ENCODE measurements at places on chromosomes 3 and 15.

GRCh38 chr3:194766845-194767244 lies 81.2 kb downstream of the FAM43A start:
- DNase-seq, result no peak

- no peak for DNase-seq
Measured at GRCh38 chr3:88987776-88988175, 119.6 kb upstream of the EPHA3 start.

GRCh38 chr3:119302697-119303551 lies 8.7 kb downstream of the ARHGAP31 start:
- DNase-seq, result no peak

DNA sequence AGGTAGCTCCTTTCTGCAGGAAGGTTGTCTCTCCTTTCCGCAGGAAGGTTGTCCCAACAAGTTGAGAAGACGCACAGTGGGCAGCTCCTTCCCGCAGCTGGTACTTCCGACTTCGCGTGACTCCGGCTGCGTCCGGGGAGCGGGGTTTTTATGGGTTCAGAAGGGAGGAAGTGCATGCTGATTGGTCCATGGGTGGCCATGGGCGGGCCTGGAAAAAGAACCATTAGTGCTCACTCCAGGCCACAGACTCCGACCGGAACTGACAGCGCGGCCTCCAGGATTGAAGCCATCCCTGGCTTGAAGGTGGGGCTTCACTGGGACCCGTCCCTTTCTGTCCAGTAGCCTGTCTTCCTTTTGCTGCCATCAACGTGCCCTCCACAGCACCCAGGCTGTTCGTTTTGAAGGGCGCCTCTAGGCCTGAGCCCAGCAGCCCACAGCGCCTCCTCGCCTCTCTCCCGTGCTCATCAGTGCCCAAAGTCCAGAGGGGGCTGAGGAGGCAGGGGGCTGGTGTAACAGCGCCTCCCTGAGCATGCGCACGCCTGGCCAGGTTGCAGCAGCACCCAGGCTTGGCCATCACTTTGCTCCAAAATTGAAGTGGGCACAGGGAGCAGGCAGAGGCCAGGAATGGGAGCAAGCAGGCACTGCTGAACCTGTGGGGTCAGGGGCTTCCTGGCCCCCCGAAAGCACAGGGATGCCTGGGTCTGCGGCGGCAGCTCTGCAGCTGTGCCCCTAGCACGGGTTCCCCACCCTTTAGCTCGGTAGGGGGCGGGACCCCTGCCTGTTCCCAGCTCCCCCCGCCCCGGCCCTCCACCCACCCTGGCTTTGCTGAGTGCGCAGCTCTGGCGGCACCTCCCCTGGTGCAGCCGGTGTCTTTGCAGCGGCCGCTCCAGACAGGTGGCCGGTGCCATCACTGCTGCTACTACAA lies 330.6 kb upstream of the MCTP2 start:
- no peak for DNase-seq

GRCh38 chr3:126555795-126556636 lies 2.7 kb downstream of the C3orf22 start:
- DNase-seq, result no peak

- DNase-seq, result no peak
Measured at GRCh38 chr3:88641033-88641604, 466.3 kb upstream of the EPHA3 start.

DNA sequence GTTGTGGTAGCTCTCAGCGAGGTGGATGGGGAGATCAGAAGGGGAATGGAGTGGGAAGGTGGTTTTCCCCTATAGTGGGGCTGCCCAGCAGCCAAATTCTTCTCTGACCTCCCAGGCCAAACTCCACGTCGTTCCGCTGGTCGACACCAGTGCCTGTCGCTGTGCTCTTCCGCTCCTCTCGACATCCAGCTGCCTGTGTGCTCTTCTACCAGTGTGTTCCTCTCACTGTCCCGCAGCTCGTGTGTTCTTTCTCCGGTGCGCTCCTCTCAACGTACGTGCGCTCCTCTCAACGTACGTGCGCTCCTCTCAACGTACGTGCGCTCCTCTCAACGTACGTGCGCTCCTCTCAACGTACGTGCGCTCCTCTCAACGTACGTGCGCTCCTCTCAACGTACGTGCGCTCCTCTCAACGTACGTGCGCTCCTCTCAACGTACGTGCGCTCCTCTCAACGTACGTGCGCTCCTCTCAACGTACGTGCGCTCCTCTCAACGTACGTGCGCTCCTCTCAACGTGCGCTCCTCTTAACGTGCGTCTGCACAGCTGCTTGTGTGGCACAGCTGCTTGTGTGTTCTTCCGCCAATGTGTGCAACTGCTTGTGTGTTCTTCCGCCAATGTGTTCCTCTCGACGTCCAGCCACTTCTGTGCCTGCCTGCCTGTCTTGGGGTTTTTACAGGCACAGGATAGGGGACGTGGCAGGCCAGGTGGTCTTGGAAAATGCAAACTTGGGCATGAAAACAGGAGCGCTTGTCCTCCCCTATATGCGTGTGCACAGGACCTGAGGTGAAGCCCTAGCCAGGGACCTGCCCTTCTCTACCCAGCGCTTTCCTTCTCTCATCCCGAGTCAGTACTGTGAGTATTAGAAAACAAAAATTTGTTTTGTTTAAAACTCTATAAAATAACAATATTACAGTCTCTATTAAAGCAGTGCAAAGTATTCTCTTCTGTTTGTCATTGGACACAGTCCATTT lies 991.1 kb downstream of the GBE1 start:
- no peak for DNase-seq

DNA sequence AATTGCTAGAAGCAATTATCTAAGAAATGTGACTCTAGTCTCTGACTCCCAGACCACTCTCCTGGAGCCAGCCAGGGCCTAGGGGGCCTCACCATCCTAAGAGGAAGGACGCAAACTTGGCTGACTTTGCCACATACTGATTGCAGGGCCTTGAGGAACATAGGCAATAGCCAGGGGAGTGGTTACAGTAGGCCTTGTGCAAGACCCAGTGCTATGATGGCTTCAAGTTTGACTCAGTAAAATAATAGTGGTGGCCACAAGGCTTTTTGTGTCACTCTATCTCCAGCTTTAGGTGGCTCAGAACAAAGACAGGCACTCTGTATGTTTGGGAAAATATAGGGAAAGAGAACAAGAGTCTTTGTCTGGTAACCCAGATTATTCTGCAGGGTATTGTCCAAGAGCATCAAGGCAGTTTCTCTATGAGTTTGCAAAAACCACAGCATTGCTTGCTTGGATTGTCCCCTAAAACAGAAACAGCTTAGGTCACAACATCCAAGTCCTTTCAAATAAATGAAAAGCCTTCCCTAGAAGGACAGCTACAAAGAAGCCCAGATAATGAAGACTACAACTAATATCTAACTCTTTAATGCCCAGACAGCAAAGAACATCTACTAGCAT lies 631.5 kb downstream of the PYDC2 start:
- DNase-seq, result no peak

DNA sequence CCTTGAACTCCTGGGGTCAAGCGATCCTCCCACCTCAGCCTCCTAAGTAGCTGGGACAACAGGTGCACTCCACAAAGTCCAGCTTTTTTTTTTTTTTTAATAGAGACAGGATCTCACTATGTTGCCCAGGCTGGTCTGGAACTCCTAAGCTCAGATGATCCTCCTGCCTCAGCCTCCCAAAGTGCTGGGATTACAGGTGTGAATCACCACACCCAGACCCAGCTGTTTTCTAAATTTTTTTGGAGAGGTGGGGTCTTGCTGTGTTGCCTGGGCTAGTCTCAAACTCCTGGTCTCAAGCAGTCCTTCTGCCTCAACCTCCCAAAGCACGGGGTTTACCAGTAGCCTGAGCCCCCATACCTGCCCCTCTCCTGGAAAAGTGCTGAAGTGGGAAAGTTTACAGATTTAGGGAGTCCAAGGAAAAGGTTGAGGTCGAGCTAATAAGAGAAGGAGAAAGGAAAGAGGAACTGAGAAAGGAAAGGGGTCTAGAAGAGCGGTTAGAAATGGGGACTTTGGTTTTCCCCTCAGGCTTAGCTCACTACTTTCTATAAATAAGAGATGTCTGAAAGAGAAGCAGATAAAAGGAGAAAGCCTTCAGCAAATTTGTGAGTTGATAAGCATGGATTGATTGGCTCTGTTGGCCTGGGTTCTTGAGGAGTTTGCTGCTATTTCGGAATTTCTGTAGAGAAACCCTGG lies 23.6 kb downstream of the UBE2E1 start:
- no peak for DNase-seq

DNA sequence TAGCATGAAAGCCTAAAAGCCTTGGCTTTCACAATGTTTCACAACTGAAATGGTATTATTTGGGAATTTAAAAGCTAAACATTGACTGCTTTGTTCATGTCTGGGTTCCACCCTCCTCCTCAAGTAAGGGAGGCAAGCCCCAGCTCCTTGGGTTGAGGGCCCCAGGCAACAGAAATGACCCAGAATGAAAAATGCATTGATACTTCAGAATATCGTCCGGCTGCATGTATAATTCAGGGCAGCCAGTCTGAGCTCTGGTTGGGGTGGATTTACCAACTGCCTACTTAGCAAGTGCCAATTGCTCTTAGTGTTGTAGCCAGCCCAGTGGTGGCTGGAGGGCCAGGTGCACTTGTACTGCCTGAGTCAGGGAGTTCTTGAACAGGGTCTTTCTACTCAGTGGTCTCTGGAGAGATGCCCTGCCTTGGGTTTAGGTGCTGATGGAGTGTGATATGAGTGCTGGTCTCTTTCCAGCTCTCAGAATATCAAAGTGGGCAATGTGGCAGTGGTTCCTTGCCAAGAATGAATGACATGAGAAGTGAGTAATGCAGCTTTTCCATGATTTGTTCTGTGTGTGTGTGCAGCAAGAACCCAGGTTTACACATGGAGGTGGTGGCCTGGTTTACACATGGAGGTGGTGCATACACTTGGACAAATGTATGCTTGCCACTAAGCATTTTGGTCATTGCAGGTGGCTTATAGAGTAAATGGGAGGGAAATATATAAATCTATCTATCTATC lies 40.9 kb upstream of the ADAMTSL3 start:
- DNase-seq, result no peak

DNA sequence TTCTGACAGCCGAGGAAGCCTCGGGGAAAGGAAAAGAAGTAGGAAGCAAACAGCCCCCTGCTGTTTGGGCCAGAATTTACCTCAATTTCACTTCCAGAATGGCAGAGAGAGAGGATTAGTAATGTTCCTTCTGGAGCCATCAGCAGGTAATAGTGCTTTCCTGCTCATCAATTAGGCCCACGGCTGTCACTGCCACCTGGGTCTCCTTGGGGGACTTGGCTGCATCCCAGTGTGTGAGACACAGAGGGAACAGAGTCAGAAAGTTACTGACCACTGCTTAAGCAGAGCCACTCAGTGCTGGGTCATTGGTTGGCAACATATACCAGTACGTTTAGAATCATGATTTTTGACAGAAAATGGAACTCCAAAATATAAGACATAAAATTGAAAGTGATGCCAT lies 397.0 kb downstream of the EPHA3 start:
- DNase-seq, result no peak

DNA sequence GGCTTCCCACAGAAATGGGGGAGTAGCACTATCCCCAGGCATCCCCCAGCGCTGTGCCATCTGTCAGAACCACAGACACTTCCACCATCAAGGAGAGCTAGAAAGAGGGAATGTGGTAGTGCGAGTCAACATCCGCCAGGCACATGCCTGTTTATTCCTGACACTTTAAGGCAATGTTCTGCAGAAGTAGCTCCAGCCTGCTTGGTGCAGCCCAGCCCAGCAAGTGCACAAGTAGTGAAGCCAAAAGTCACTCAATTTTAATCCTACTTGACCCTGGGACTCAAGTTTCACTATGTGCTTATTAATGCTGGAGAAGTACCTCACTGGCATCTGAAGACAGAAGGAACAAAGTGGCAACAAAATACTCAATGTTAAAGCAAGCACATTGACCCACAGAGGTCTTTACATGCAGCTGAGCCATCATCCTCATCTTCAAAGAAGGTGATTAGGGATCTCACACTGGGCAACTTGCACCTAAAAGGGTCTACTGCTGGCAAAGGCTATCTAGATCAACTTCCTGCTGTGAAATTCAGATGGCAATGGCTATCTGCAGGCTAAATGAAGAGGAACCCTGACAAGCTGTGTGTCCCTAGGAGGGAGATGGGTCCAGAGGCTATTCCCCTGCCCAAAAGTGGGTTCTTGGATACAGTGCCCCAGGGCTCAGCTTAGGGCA lies 61.4 kb upstream of the CLDN18 start:
- DNase-seq, result no peak

GRCh38 chr15:55248895-55249294 lies 40.7 kb downstream of the RAB27A start:
- no peak for DNase-seq

DNA sequence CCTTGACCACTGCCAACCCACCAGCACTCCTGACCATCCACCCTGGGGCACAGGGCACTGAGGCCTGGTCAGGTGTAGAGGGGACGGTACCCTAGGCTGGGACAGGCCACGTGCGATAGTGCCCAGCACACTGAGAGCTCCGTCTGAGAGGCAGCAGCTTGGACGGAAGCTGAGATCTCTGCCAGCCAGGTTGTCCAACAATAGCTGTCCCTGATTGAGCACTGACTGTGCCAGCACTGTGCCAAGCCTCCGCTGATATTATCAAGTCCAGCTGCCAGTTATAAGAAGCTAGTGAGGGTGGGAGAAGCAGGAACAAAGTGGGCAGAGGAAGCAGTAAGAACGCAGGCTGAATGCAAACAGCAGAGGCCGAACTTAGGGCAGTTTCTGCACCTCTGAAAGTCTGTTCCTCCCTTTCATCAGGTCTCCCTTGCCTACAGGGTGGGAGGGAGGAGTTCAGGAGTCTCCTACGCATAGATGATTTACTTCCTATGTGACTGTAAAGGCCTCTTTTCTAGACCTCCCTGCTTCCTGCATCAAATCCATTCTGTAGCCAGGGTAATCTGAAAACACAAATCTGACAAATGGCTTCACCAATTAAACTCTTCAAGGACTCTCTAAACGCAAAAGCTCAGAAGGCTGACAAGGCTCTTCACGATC lies 29.7 kb downstream of the MRPS11 start:
- peak; percentile 77 for DNase-seq

DNA sequence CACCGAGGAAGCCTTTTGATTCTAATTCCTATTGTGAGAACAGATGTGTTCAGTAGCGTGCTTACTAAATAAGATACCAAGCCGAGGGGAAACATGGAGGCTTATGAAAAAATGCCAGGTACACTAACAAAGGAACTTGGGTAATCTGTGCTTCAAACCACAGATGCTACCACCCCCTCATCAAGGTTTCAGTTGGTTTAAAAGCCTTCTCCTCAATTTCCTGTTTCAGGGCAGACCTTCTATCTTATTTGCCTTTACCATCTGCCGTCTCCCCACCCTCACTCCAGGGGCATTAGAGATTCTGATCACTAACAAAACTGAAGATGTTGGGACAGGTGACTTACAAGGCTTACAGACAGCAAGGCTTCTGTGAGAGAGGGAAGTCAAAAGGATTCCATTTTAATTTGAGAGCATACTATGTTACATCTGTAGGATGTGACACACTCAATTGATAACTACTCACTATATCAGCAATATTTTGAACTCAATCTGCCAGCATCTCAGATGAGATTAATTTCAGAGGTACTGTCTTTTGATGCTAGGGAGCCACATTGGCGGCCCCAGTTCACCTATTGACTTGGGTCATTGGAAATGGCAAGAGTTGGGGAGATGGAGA lies 60.6 kb upstream of the PLCL2 start:
- DNase-seq, result no peak

DNA sequence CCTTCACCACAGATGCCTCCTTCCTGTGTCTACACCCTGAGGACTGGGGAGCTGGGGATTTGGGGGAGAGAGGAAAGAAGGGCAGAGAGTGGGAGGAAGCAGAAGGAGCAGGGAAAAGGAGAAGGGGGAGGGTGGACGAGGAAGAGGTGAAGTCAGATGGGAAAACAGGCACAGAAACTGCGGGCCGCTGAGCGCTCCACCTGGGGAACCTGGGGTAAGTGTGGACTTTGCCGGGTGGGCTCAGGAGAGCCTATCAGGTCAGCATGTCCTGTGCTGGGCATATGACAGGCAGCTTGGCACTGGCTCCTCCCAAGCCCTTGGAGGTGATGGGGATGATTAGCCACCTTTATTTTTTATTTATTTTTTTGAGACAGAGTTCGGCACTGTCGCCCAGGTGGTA lies 62.6 kb downstream of the CORO2B start:
- no peak for DNase-seq
